Uterus (tissue), 4 donors: ENCODE measurements at places on chromosomes 13 and 19. TPM values are rescaled to one million over a fixed set of nuclear protein-coding genes. Genes with fewer than 3 reads are reported as not detected.

GRCh38 chr13:76638882-76639281, 247.3 kb downstream of the KCTD12 start:
- DNase-seq: no peak
- peak overlapping the region; percentile 83 for H3K27ac ChIP-seq
- H3K4me1 ChIP-seq: peaks cover 4% of the 10 kb centered on the region
- H3K36me3 ChIP-seq: no peaks in the 10 kb centered on the region
- H3K27me3 ChIP-seq: no peaks in the 10 kb centered on the region

DNA sequence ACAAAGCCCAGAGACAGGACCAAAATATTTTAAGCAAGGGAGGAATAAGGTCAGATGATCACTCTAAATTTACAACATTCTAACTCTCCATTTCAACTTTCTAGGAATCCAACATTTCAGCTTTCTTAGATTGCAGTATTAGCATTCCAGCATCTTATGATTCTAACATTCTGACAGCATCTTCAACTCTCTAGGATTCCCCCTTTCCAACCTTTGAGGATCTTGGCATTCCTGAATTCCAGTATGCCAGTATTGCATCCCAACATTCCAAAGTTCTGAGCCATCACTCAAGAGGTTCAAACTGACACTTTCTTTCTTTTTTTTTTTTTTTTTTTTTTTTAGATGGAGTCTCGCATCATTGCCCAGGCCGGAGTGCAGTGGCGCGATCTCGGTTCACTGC, 13.8 kb downstream of the TGFB1 start:
- no peaks in the 10 kb centered on the region for H3K27me3 ChIP-seq
- no peak for DNase-seq
- no peaks in the 10 kb centered on the region for H3K36me3 ChIP-seq
- H3K27ac ChIP-seq: no peak overlapping the region
- no peak overlapping the region for H3K4me3 ChIP-seq
- H3K4me1 ChIP-seq: no peaks in the 10 kb centered on the region

DNA sequence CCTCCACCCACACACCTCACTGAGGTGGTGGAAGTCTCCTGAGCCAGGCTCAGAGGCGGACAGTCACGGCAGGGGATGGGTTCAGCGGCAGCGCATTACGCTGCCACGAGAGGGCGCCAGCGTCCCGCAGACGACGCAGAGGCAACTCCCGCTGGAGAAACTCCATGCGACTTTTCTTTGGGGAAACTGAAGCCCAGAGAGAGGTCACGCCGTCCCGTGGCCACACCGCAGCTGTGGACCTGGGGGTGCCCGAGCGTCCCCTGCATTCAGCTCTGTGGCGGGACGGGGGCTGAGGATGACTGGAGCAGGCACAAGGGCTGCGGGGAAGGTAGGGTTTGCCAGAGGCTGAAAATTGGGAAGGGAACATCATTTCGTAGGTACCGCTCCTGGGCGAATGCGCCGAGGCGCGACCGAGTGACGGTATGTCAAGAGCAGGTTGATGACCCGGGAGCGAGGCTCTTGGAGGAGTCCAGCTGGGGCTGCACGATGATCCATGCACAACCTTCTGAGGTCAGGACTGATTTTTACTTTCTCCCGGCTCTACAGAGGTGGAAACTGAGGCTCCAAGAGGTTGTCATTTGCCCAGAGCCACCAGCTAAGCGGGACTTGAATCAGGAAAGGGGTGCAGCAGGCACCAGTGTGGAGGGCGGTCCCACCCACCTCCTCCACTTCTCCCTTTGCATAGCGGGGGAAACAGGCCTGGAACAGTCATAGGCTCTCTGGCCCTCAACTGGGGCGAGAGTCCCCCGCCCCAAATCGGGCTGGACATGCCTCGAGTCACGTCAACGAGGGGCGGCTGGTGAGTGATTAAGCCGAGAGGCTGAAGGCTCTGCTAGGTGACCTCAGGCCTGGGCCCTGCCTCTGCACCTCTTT, 690 bp upstream of the ARRDC2 start:
- H3K27ac ChIP-seq: peak overlapping the region; percentile 81
- no peaks in the 10 kb centered on the region for H3K27me3 ChIP-seq
- no peaks in the 10 kb centered on the region for H3K4me1 ChIP-seq
- H3K36me3 ChIP-seq: no peaks in the 10 kb centered on the region

GRCh38 chr19:1397838-1398237, 3.5 kb downstream of the GAMT start:
- H3K4me1 ChIP-seq: peaks cover 22% of the 10 kb centered on the region
- H3K4me3 ChIP-seq: no peak overlapping the region
- DNase-seq: no peak

DNA sequence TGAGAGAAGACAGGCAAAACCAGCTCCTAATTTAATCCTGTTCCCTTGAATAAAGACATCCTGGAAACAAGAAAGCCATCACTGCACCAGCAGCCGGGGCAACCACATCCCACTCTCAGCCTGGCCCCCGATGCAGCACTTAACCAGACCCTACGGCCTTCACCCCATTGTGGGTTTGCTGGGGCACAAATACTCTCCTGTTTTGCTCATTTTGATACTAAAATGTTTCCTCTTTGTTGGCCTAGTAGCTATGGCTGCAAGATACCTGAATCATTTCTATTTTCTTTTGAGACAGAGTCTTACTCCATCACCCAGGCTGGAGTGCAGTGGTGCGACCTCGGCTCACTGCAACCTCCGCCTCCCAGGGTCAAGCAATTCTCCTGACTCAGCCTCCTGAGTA, 28.4 kb downstream of the ANKRD27 start:
- H3K27ac ChIP-seq: no peak overlapping the region
- no peak for DNase-seq
- H3K4me3 ChIP-seq: no peak overlapping the region
- no peaks in the 10 kb centered on the region for H3K27me3 ChIP-seq
- H3K36me3 ChIP-seq: no peaks in the 10 kb centered on the region

GRCh38 chr19:1455002-1455335, 5.0 kb downstream of the APC2 start:
- no peaks in the 10 kb centered on the region for H3K36me3 ChIP-seq
- H3K4me3 ChIP-seq: no peak overlapping the region
- no peak for DNase-seq
- H3K4me1 ChIP-seq: peaks cover 13% of the 10 kb centered on the region
- peaks cover 31% of the 10 kb centered on the region for H3K27me3 ChIP-seq

DNA sequence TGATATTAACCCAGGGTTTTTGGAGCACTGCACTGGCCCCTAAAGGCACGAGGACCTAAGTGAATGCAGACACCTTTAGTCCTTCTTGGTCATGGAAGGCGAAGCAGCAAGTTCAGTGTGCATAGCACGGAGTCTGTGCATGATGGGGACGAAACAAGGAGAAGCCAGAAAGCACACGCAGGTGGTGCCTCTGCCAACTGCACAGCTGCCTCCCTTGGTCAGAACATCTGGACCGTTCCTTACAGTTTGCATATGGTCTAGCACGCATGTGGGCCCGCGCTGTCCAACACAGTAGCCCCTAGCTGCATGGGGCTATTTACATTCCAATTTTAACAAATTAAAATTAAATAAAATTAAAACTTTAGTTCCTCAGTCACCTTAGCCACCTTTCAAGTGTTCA, 44.0 kb downstream of the FLT3 start:
- H3K4me1 ChIP-seq: no peaks in the 10 kb centered on the region
- DNase-seq: no peak
- no peak overlapping the region for H3K27ac ChIP-seq
- H3K36me3 ChIP-seq: no peaks in the 10 kb centered on the region
- no peaks in the 10 kb centered on the region for H3K27me3 ChIP-seq

- no peak overlapping the region for H3K4me3 ChIP-seq
- DNase-seq: no peak
- H3K27ac ChIP-seq: peak overlapping the region; percentile 30
- no peaks in the 10 kb centered on the region for H3K4me1 ChIP-seq
- H3K27me3 ChIP-seq: no peaks in the 10 kb centered on the region
Measured at GRCh38 chr13:98225036-98225940, 48.2 kb upstream of the RNF113B start.

DNA sequence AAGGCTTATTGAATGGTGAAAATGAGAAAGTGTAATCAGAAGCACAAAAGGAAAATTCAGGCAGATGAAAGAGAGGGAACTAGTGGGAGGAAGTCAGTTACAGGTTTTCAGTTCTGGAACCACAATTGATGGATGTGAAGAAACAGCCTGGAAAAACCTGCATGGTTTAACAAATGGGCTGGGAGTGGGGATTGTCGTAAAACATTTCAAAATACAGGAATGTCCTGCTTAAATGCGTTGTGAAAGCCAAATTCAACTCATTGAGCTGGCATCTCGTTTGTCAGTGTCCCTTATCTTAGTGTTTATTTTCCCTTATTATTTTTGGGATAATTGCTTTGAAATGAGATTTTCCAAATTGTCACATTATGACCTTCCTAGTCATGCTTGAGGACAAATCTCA, 106.5 kb upstream of the RFC3 start:
- no peaks in the 10 kb centered on the region for H3K36me3 ChIP-seq
- H3K27ac ChIP-seq: no peak overlapping the region
- no peaks in the 10 kb centered on the region for H3K4me1 ChIP-seq

- H3K4me3 ChIP-seq: peak overlapping the region; percentile 32
- peak; percentile 99 for DNase-seq
- peak overlapping the region; percentile 82 for H3K27ac ChIP-seq
- peaks cover 31% of the 10 kb centered on the region for H3K4me1 ChIP-seq
Measured at GRCh38 chr19:1406774-1407527, 435 bp upstream of the DAZAP1 start.

DNA sequence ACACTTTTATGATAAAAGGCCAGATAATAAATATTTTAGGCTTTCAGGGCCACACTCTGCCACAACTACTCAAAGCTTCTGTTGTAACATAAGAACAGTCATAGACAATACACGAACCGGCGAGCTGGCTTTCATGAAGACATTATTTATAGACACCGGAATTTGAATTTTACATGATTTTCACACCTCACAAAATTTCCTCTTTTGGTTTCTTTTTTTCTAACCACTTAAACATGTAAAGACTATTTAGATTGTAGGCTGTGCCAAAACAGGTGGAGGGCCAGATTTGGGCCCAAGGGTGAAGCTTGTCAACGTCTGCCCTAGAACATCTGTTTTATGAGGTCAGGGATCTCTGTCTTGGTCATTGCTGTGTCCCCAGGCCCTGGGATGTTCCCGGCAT, 29.7 kb upstream of the FXYD3 start:
- H3K4me1 ChIP-seq: no peaks in the 10 kb centered on the region
- no peaks in the 10 kb centered on the region for H3K36me3 ChIP-seq
- H3K4me3 ChIP-seq: no peak overlapping the region
- DNase-seq: no peak
- peaks cover 4% of the 10 kb centered on the region for H3K27me3 ChIP-seq
- H3K27ac ChIP-seq: no peak overlapping the region

- no peaks in the 10 kb centered on the region for H3K27me3 ChIP-seq
- no peaks in the 10 kb centered on the region for H3K36me3 ChIP-seq
- no peak overlapping the region for H3K4me3 ChIP-seq
- no peak overlapping the region for H3K27ac ChIP-seq
- H3K4me1 ChIP-seq: no peaks in the 10 kb centered on the region
- no peak for DNase-seq
Measured at GRCh38 chr19:4715529-4716221, 8.0 kb downstream of the DPP9 start.

- no peaks in the 10 kb centered on the region for H3K36me3 ChIP-seq
- H3K4me1 ChIP-seq: no peaks in the 10 kb centered on the region
- peak overlapping the region; percentile 23 for H3K4me3 ChIP-seq
- DNase-seq: no peak
Measured at GRCh38 chr19:12833738-12834565, 427 bp downstream of the RTBDN start.

GRCh38 chr19:3114018-3114726, 20.0 kb downstream of the GNA11 start:
- no peak for DNase-seq
- no peaks in the 10 kb centered on the region for H3K36me3 ChIP-seq
- H3K4me3 ChIP-seq: no peak overlapping the region
- H3K27ac ChIP-seq: no peak overlapping the region
- no peaks in the 10 kb centered on the region for H3K27me3 ChIP-seq
- no peaks in the 10 kb centered on the region for H3K4me1 ChIP-seq

- H3K4me1 ChIP-seq: no peaks in the 10 kb centered on the region
- DNase-seq: no peak
- no peak overlapping the region for H3K27ac ChIP-seq
- H3K36me3 ChIP-seq: no peaks in the 10 kb centered on the region
- H3K27me3 ChIP-seq: no peaks in the 10 kb centered on the region
- H3K4me3 ChIP-seq: no peak overlapping the region
Measured at GRCh38 chr19:28027116-28027515, 1185.8 kb downstream of the UQCRFS1 start.

DNA sequence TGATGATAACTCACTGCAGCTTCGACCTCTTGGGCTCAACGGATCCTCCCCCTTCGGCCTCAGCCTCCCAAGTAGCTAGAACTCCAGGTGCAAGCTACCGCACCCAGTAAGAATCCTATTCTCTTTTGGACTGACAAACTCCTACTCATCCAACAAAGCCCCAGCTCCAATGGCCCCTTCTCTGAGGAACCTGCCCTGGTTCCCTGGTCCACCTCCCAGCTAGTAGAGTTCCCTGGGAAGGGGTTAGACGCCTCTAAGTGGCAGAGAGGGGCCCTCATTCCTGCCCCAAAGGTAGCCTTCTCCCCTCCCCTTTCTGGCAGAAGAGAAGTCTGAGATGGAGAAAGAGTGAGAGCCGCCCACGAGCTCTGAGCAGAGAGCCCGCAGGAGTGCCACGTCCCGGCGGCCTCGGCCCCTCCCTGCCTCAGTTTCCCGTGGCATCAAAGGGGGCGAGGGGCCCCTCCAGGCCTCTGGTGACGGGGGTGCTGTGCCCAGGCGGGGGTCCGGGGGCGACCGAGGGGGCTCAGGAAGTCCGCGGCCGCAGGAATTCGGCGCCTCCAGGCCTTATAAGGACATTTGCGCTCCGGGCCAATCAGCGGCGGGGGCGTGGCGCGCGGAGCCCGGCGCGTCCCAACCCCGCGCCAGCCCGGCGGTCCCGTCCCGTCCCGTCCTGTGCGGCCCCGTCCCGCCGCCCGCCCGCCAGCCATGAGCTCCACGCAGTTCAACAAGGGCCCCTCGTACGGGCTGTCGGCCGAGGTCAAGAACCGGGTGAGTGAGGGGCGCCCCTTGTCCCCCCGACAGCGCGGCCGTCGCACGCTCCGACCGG, at the start of gene CNN2:
CNN2 (plus strand) TSS at position 649 of the 823 bp plus-strand sequence; CDS start at position 703, 54 bp downstream.
- DNase-seq: peak; percentile 85
- peaks cover 6% of the 10 kb centered on the region for H3K4me1 ChIP-seq
- H3K36me3 ChIP-seq: no peaks in the 10 kb centered on the region
- H3K27ac ChIP-seq: peak within 1 kb of the TSS; percentile 95
- H3K27me3 ChIP-seq: no peaks in the 10 kb centered on the region
- peak within 1 kb of the TSS; percentile 89 for H3K4me3 ChIP-seq

The DIRAS1 gene
- 6.3 TPM for total RNA-seq

The MUC16 gene
- 5.6 TPM for total RNA-seq

The NLRP9 gene
- not detected for total RNA-seq

The SEMA6B gene
- total RNA-seq: 3.7 TPM

The LRG1 gene
- 0.59 TPM for total RNA-seq

The CILP2 gene
- total RNA-seq: 0.15 TPM

The GRK1 gene
- total RNA-seq: 0.07 TPM

The TGFBR3L gene
- not detected for total RNA-seq
